T-helper 2 cell treated with Interferon-gamma antibody and Interleukin-4, amounts not matched to agents 5 μg/mL and 100 μg/mL, for 36 hours (primary cell): ENCODE measurements at places on chromosomes 6 and 20.

DNA sequence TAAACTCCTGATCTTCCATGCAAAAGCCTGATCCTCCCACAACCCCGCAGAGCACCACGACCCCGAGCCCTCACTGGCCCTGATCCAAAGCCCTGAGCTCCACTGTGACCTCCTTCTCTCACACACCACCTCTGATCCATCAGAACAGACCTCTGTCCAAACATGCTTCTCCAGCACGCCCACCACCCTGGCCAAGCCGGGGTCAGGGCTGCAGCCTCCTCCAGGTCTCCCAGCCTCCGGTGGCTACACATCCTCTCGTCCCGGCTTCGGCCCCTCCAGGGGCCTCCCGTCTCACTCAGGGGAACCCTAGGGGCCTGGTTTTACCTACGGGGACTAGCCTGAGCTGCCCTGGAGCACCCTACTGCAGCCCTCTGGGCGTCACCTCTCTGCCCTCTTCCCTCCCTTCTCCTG is 49.1 kb downstream of the FOXF2 start:
- H3K4me1 ChIP-seq = peaks cover 1% of the 10 kb centered on the region
- no peak overlapping the region for H3K27ac ChIP-seq
- no peak for DNase-seq
- peaks cover 18% of the 10 kb centered on the region for H3K27me3 ChIP-seq

- no peaks in the 10 kb centered on the region for H3K36me3 ChIP-seq
- H3K4me1 ChIP-seq = peaks cover 38% of the 10 kb centered on the region
- no peaks in the 10 kb centered on the region for H3K27me3 ChIP-seq
- H3K27ac ChIP-seq = peak overlapping the region; percentile 72
- DNase-seq = peak; percentile 84
These were observed 103.2 kb upstream of the DUSP22 start for GRCh38 chr6:188821-189655.

- H3K27ac ChIP-seq = no peak overlapping the region
- H3K4me3 ChIP-seq = no peak overlapping the region
- no peaks in the 10 kb centered on the region for H3K4me1 ChIP-seq
- no peak for DNase-seq
These were observed 628.2 kb downstream of the CDH26 start for GRCh38 chr20:60586269-60587050.

DNA sequence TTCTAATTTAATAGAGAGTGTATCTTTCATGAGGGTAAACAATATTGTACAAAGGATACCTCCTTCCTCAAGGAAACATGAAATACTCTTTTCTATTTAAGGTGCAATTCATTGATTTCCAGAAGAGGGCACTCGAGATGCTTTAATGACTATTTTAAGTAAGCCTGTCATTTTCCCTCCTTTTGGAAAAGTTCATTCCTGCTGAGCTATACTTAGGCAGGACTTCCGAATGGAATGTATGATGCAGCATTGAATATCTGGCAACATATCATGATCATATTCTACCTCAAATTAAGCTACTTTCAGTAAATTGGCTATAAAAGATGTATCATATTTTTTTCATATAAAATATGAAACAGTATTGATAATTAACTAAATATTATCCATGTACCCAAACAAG is 5.0 kb downstream of the DST start:
- no peaks in the 10 kb centered on the region for H3K4me1 ChIP-seq
- no peaks in the 10 kb centered on the region for H3K27me3 ChIP-seq
- no peak overlapping the region for H3K4me3 ChIP-seq
- no peak overlapping the region for H3K27ac ChIP-seq
- DNase-seq = no peak

- DNase-seq = no peak
- H3K27ac ChIP-seq = no peak overlapping the region
- H3K27me3 ChIP-seq = peaks cover 35% of the 10 kb centered on the region
- H3K4me3 ChIP-seq = no peak overlapping the region
- no peaks in the 10 kb centered on the region for H3K36me3 ChIP-seq
These were observed 87.7 kb upstream of the FAM184A start for GRCh38 chr6:119166024-119166784.

- peaks cover 3% of the 10 kb centered on the region for H3K27me3 ChIP-seq
- no peak for DNase-seq
- H3K36me3 ChIP-seq = peaks cover 13% of the 10 kb centered on the region
These were observed 42.6 kb upstream of the SCML4 start for GRCh38 chr6:107866606-107867301.

GRCh38 chr6:27866357-27867050 is 45.7 kb downstream of the OR2B2 start:
- H3K36me3 ChIP-seq = peaks cover 3% of the 10 kb centered on the region
- DNase-seq = no peak
- peak overlapping the region; percentile 96 for H3K4me3 ChIP-seq
- peak overlapping the region; percentile 100 for H3K27ac ChIP-seq
- H3K4me1 ChIP-seq = peaks cover 63% of the 10 kb centered on the region

DNA sequence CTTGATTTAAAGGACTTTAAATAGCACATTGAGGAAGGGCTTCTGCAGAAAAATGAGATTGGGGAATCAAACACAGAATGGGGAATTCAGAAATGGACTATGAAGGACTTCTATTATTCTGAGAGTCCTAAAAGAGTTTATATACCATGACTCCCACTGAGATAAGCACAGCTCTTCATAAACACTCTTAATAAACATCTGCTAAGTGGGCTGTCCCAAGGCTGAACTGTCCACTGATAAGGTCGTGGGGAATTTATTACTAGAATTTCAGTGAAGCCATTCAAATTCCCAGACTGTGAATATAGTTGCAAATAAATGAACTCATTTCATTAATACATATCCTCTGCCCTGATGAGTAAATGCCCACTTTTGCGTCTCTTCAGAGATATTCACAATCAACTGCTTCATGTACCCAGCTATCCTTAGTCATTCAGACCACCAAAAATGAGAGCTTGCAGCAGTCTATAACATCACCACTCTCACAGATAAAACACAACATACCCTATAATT is 468.2 kb upstream of the RUNX2 start:
- peaks cover 14% of the 10 kb centered on the region for H3K4me1 ChIP-seq
- no peak for DNase-seq
- H3K4me3 ChIP-seq = no peak overlapping the region
- H3K27ac ChIP-seq = no peak overlapping the region
- no peaks in the 10 kb centered on the region for H3K27me3 ChIP-seq
- H3K36me3 ChIP-seq = peaks cover 20% of the 10 kb centered on the region

GRCh38 chr6:135202836-135203235 is 21.7 kb downstream of the MYB start:
- no peak for DNase-seq
- no peak overlapping the region for H3K4me3 ChIP-seq
- H3K27me3 ChIP-seq = no peaks in the 10 kb centered on the region

GRCh38 chr20:23019403-23019802 is 15.7 kb upstream of the SSTR4 start:
- H3K36me3 ChIP-seq = no peaks in the 10 kb centered on the region
- no peaks in the 10 kb centered on the region for H3K27me3 ChIP-seq
- no peak for DNase-seq
- no peak overlapping the region for H3K4me3 ChIP-seq
- H3K4me1 ChIP-seq = no peaks in the 10 kb centered on the region

DNA sequence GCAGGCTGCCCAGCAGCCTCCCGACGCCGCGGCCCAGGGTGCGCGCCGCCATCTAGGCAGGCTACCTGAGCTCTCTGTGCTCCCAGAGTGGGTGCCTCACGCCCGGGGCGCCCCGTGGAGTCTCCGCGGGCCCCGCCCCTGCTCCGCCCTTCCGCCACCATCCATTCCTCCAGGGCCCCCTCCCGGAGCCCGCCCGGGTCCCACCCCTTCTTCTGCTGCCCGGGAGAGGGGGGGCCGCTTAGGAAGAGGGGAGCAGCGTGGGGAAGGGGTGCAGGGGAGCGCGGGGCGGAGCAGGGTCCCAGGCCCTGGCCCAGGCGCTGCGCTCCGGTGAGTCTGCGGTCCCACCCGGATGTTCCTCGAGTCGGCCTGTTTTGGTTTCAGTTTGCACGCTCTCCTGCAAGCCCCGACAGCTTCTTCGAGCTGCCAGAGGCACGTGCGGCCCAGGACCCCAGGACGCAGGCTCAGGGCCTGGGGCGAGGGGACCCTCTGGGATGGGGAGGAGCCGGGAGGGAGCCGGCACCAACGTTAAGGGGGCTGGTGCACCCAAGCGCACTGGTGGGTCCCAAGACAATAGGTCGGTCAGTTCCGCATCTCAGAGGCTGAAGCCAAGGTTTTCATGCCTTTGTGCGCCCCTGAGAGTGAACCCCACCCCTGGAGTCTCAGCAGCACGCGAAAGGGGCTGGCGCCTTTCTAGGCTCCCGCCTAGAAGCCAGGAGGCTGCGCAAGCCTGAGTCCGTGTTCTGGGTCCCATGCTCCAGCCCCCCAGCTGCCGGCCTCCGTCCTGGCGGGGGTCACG is at the start of gene ACSS1:
Gene ACSS1 (minus strand): TSS at position 89 of the 796 bp plus-strand sequence. CDS start 37 bp downstream, at position 52.
- H3K27ac ChIP-seq = peak within 1 kb of the TSS; percentile 86
- peaks cover 44% of the 10 kb centered on the region for H3K4me1 ChIP-seq
- peaks cover 15% of the 10 kb centered on the region for H3K36me3 ChIP-seq
- DNase-seq = peak; percentile 66
- peaks cover 27% of the 10 kb centered on the region for H3K27me3 ChIP-seq

- peak overlapping the region; percentile 86 for H3K27ac ChIP-seq
- peaks cover 10% of the 10 kb centered on the region for H3K27me3 ChIP-seq
- peak overlapping the region; percentile 95 for H3K4me3 ChIP-seq
- DNase-seq = peak; percentile 49
These were observed 533 bp downstream of the ZFAND3 start for GRCh38 chr6:37819802-37820717.

DNA sequence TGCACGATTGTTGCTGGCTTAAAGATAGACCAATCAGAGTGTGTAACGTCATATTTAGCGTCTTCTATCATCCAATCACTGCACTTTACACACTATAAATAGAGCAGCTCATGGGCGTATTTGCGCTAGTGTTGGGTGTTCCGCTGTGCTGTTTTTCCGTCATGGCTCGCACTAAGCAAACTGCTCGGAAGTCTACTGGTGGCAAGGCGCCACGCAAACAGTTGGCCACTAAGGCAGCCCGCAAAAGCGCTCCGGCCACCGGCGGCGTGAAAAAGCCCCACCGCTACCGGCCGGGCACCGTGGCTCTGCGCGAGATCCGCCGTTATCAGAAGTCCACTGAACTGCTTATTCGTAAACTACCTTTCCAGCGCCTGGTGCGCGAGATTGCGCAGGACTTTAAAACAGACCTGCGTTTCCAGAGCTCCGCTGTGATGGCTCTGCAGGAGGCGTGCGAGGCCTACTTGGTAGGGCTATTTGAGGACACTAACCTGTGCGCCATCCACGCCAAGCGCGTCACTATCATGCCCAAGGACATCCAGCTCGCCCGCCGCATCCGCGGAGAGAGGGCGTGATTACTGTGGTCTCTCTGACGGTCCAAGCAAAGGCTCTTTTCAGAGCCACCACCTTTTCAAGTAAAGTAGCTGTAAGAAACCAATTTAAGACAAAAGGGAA is 57.9 kb downstream of the TRIM38 start:
- DNase-seq = peak; percentile 81
- peaks cover 50% of the 10 kb centered on the region for H3K4me1 ChIP-seq
- H3K36me3 ChIP-seq = peaks cover 8% of the 10 kb centered on the region
- peak overlapping the region; percentile 100 for H3K27ac ChIP-seq
- peak overlapping the region; percentile 100 for H3K4me3 ChIP-seq

- DNase-seq = no peak
- H3K4me3 ChIP-seq = no peak overlapping the region
- peaks cover 2% of the 10 kb centered on the region for H3K27me3 ChIP-seq
- H3K27ac ChIP-seq = no peak overlapping the region
- H3K36me3 ChIP-seq = no peaks in the 10 kb centered on the region
These were observed 12.3 kb downstream of the PCK1 start for GRCh38 chr20:57573242-57573641.

GRCh38 chr6:130779658-130780033 is 47.6 kb upstream of the SMLR1 start:
- peaks cover 5% of the 10 kb centered on the region for H3K36me3 ChIP-seq
- no peak overlapping the region for H3K27ac ChIP-seq
- H3K4me3 ChIP-seq = no peak overlapping the region
- DNase-seq = no peak
- peaks cover 36% of the 10 kb centered on the region for H3K4me1 ChIP-seq
- no peaks in the 10 kb centered on the region for H3K27me3 ChIP-seq

- H3K4me3 ChIP-seq = no peak overlapping the region
- no peaks in the 10 kb centered on the region for H3K4me1 ChIP-seq
- H3K36me3 ChIP-seq = no peaks in the 10 kb centered on the region
These were observed 8.8 kb downstream of the DDR1 start for GRCh38 chr6:30893001-30893591.

- no peak overlapping the region for H3K4me3 ChIP-seq
- no peak overlapping the region for H3K27ac ChIP-seq
- DNase-seq = no peak
These were observed 94.7 kb upstream of the ZNF322 start for GRCh38 chr6:26754212-26754611.

- peaks cover 36% of the 10 kb centered on the region for H3K36me3 ChIP-seq
- no peak overlapping the region for H3K4me3 ChIP-seq
- H3K27me3 ChIP-seq = no peaks in the 10 kb centered on the region
These were observed 29.6 kb downstream of the RNASET2 start for GRCh38 chr6:166926748-166927147.

- H3K4me1 ChIP-seq = no peaks in the 10 kb centered on the region
- no peak overlapping the region for H3K27ac ChIP-seq
- no peak for DNase-seq
- peaks cover 28% of the 10 kb centered on the region for H3K27me3 ChIP-seq
- no peaks in the 10 kb centered on the region for H3K36me3 ChIP-seq
These were observed 10.2 kb upstream of the TMEM170B start for GRCh38 chr6:11527274-11527870.

DNA sequence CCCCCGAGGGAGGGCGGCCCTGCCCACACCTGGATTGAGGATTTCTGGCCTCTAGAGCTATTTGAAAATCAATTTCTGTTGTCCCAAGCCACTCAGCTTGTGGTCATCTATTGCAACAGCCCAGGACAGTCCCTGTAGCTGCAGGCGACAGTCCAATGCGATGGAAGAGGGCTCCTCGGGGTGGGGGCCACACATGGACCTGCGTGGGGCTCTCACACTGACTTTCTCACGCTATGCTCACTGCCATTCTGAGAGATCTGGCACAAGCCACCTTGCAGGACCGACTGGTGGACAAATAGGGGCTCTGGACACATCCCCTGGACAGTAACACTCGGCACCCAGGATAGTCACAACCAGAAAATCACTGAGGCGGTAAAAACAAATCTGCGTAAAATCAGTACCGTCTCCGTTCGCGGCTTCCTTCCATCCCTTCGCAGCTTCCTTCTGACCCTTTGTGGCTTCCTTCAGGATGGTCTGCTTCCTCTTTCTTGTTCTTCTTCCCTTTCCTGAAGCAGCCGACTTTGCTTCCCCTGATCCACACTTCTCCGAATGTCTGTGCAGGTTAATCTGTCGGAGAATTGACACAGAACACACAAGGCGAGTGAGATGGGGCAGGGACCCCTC is 21.8 kb downstream of the CTCFL start:
- H3K27me3 ChIP-seq = peaks cover 38% of the 10 kb centered on the region
- peaks cover 8% of the 10 kb centered on the region for H3K4me1 ChIP-seq
- H3K4me3 ChIP-seq = no peak overlapping the region
- H3K36me3 ChIP-seq = no peaks in the 10 kb centered on the region
- DNase-seq = no peak
- no peak overlapping the region for H3K27ac ChIP-seq

- H3K27me3 ChIP-seq = peaks cover 23% of the 10 kb centered on the region
- H3K4me3 ChIP-seq = peak overlapping the region; percentile 51
- H3K4me1 ChIP-seq = no peaks in the 10 kb centered on the region
- H3K27ac ChIP-seq = no peak overlapping the region
These were observed 5.4 kb downstream of the NPBWR2 start for GRCh38 chr20:64101731-64102621.

GRCh38 chr20:12916699-12917098 is 92.1 kb upstream of the SPTLC3 start:
- H3K36me3 ChIP-seq = no peaks in the 10 kb centered on the region
- H3K4me3 ChIP-seq = no peak overlapping the region

- H3K36me3 ChIP-seq = no peaks in the 10 kb centered on the region
- no peak for DNase-seq
- no peak overlapping the region for H3K27ac ChIP-seq
- peaks cover 6% of the 10 kb centered on the region for H3K27me3 ChIP-seq
- H3K4me1 ChIP-seq = peaks cover 4% of the 10 kb centered on the region
These were observed 117.2 kb downstream of the FOXO3 start for GRCh38 chr6:108677894-108678293.
